Heart left ventricle (tissue), 16 donors: ENCODE measurements at places on chromosomes 6 and 20.

GRCh38 chr6:35058865-35059522 is 82.1 kb downstream of the TCP11 start:
- no peak for DNase-seq

GRCh38 chr20:25549843-25550477 is 35.4 kb downstream of the NINL start:
- no peak for DNase-seq

- no peak for DNase-seq
Measured at GRCh38 chr6:12132351-12133222, 120.5 kb downstream of the HIVEP1 start.

DNA sequence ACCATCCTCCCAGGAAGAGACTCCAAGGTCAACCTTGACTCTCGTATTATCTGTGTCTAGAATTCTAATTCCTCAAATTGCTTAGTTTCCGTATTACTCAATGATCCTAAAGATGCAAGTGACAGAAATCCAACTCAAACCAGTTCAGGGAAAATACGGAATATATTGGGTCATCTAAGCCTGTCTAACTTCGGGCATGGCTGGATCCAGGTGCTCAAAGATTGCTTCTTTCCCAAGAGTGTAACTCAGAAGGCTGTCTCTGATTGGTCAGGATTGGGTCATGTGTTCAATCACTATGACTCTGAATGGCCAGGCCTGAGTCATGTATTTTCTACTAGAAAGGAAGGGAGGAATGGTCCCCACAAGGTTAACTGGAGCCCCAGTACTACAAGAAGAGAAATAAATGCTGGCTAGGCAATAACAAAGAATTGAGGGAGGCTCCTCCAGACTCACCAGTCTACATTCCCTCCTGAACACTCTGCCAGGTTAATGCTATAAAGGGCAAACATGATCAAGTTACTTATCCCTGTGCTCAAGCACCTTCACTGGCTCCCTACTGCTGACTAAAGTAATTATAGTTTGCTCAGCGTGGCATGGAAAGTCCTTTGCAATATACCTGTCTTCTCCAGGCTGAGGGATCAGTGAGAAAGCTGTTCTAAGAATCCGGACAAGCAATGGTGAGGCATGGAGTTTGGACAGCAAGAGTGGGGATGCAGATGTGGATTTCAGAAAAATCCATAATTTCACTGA is 15.4 kb upstream of the PREX1 start:
- no peak for DNase-seq

GRCh38 chr20:48880981-48881657 is 40.4 kb upstream of the ARFGEF2 start:
- DNase-seq = no peak

DNA sequence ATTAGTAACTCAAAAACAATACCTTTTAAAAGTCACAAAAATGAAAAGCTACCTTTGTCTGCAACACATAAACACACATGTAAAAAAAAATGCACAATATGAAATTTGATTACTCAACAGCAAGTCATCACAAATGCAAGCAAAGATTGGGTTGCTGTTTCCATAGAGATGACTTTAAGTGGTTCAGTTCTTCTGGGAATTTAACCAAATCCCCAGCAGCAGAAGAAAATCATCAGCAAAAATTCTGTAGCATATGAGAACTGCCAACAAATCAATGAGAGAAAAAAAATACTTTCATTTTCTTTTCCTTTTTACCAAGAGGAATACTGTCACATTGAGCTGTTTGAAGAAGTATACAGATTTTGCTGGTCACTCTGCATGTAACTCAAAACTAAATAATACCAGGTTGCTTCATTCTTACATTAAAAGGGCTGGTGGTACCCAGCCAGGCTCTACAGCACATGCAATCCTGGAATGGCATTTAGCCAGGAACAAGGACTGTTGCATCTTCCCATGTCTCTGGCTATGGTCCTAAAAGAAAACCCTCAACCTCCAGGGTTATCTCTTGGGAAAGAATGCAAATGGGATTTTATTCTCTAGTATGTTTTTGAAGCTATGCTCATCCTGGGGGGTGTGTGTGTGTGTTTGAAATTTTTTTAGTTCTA is 158.3 kb downstream of the OPRM1 start:
- no peak for DNase-seq

DNA sequence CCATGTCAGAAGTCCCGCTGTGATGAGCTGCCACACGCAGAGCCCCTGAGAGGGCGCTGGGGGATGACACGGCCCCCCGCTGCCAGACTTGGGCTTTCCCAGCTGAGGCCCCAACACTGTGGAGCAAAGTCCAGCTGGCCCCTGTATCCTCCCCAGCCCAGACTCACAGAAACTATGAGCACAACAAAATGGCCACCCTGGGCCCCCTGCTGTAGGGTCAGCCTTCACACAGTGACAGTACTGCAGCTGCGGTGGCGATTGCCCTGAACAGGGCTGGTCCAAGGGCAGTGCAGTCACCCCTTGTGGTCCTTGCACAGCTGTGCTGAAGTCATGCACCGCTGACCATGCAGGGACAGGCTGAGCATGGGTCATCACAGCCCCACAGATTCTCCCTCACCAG is 78.2 kb upstream of the CST7 start:
- DNase-seq = no peak

DNA sequence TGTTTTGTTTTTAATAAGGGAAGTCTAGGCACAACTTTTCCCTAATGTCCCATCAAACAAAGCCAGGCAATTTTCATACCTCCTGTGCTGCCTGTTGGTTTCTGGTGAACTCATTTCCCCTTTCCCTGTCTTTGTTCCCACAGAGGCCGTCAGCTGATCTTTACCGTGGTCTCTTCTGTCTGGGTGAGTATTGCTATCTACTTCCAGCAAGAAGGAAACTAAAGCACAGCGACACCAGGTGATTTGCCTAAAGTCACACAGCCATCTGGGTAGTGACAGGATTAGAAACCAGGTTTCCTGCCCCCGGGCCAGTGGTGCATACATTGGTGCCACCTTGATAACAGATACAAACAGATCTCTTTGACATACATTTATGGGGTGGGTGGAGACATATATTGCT is 59.6 kb downstream of the RAB44 start:
- no peak for DNase-seq

DNA sequence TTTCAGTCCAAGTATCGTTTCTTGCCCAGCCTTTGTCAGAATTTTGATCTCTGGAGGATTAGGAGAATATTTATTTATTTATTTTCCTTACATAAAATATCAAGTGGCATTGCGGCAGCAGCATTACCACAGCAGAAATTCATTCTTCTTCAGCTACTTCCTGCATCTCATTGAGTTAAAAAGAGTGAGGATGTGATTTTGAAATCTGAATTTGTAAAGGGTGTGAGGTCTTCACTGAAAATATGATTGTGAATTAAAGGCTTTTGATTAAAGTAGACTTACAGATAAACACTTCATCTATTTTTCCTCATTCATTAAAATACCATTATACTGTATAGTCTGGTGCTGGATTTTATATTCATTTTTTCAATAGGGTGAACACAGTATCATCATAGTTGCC is 328.4 kb downstream of the PRL start:
- DNase-seq = no peak

DNA sequence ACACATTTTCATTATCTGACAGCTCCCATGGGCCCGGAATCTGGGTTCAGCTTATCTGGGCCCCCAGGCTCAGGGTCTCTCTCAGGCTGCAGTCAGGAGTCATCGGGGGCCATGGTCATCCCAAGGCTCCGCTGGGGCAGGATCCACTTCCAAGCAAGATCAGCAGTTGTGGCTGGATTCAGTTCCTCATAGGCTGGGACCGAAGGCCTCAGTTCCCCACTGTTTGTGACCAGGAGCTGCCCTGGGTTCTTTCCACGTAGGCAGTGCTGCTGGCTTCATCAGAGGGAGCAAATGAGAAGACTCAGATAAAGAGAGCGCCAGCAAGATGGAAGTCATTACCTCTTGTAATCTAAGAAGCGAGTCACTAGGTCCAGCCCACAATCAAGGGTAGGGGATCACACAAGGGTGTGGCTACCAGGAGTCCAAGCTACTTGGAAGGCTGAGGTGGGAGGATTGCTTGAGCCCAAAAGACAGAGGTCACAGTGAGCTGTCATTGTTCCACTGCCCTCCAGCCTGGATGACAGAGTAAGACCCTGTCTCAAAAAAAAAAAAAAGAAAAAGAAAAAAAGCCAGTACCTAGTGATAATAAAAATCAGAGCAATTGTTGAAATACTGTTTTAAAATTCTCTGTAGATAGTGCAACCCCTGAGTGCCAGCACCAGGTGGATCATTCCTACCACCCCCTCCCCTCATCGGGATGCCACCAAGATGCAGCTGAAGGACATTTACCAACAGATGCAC is 162.7 kb downstream of the NFATC2 start:
- DNase-seq = no peak
